ENCODE measurements at places on chromosomes 3 and 15.
A peak's percentile ranks its signal among the peaks of the same experiment; 100 is the strongest.

GRCh38 chr3:142007710-142008399 lies 131.4 kb downstream of the ATP1B3 start:
- no peak for DNase-seq
- H3K4me1 ChIP-seq, result peaks cover 7% of the 10 kb centered on the region
- no peaks in the 10 kb centered on the region for H3K27me3 ChIP-seq

- H3K27ac ChIP-seq, result no peak overlapping the region
- H3K27me3 ChIP-seq, result no peaks in the 10 kb centered on the region
- DNase-seq, result no peak
- no peaks in the 10 kb centered on the region for H3K36me3 ChIP-seq
Measured at GRCh38 chr3:137335478-137335877, 377.7 kb downstream of the IL20RB start.

- H3K4me1 ChIP-seq, result peaks cover 3% of the 10 kb centered on the region
- DNase-seq, result no peak
- no peaks in the 10 kb centered on the region for H3K36me3 ChIP-seq
- H3K27ac ChIP-seq, result no peak overlapping the region
- H3K27me3 ChIP-seq, result no peaks in the 10 kb centered on the region
- H3K4me3 ChIP-seq, result peak overlapping the region; percentile 35
Measured at GRCh38 chr3:149717391-149718056, 34.8 kb downstream of the COMMD2 start.

- H3K4me1 ChIP-seq, result peaks cover 62% of the 10 kb centered on the region
- H3K27me3 ChIP-seq, result no peaks in the 10 kb centered on the region
- peak overlapping the region; percentile 89 for H3K27ac ChIP-seq
- H3K36me3 ChIP-seq, result peaks cover 24% of the 10 kb centered on the region
- no peak overlapping the region for H3K4me3 ChIP-seq
Measured at GRCh38 chr3:37511463-37511920, 337.1 kb upstream of the LRRFIP2 start.

- H3K36me3 ChIP-seq, result no peaks in the 10 kb centered on the region
- H3K4me3 ChIP-seq, result no peak overlapping the region
- peaks cover 3% of the 10 kb centered on the region for H3K4me1 ChIP-seq
- no peaks in the 10 kb centered on the region for H3K27me3 ChIP-seq
- H3K27ac ChIP-seq, result no peak overlapping the region
Measured at GRCh38 chr15:91289324-91289723, 189.3 kb downstream of the SV2B start.

DNA sequence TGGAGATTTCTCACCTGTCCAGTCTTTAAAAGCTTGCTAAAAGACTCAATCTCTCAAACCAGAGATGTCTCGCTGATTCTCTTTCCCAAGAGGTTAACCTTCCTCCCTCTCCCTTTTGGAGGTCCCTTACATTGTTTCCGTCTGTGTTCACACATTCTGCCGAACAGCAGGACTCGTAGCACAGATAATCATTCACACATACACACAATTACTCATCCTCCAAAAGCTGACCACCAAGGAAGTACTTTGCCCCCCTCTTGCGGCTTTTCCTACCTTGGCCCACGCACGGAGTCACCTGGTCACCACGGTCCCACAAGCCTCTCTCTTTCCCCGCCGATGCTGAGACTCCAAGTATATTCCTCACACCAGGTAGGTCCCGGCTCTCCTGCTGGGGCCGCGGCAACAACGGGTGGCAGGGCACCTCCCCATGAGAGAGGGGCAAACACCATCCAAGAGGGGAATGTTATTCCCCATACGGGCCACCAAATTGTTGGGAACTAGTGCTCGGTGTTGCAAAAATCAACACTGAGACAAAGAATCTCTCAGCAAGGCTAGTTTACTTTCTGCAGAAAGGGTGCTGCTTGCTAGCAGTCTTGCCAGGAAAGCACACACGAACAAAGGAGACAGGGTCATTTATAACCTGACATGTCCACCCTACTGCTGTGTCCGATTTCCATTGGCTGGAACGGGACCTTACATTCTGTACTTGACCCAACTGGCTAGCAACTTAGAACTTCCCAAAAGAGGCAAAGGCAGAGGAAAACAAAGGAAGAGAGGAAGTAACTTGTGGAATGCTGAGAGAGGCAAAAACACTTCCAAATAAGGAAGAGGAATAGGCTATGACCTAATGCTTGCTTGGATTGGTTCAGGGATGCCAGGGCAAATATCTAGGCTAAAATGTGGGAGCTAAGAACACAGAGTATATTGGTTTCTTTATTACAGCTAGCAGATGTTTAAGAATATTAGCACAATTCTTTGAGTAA lies 102.1 kb upstream of the NECTIN3 start:
- H3K36me3 ChIP-seq, result no peaks in the 10 kb centered on the region
- H3K27ac ChIP-seq, result no peak overlapping the region
- no peak for DNase-seq
- no peaks in the 10 kb centered on the region for H3K4me1 ChIP-seq

GRCh38 chr3:39766433-39766832 lies 43.0 kb upstream of the MYRIP start:
- no peaks in the 10 kb centered on the region for H3K4me1 ChIP-seq
- H3K27me3 ChIP-seq, result no peaks in the 10 kb centered on the region
- H3K27ac ChIP-seq, result no peak overlapping the region
- DNase-seq, result no peak
- no peaks in the 10 kb centered on the region for H3K36me3 ChIP-seq
- H3K4me3 ChIP-seq, result no peak overlapping the region

- no peaks in the 10 kb centered on the region for H3K36me3 ChIP-seq
- H3K27ac ChIP-seq, result no peak overlapping the region
- no peak for DNase-seq
- no peaks in the 10 kb centered on the region for H3K27me3 ChIP-seq
- no peaks in the 10 kb centered on the region for H3K4me1 ChIP-seq
- no peak overlapping the region for H3K4me3 ChIP-seq
Measured at GRCh38 chr15:101773496-101774100, 29.7 kb upstream of the OR4F6 start.

DNA sequence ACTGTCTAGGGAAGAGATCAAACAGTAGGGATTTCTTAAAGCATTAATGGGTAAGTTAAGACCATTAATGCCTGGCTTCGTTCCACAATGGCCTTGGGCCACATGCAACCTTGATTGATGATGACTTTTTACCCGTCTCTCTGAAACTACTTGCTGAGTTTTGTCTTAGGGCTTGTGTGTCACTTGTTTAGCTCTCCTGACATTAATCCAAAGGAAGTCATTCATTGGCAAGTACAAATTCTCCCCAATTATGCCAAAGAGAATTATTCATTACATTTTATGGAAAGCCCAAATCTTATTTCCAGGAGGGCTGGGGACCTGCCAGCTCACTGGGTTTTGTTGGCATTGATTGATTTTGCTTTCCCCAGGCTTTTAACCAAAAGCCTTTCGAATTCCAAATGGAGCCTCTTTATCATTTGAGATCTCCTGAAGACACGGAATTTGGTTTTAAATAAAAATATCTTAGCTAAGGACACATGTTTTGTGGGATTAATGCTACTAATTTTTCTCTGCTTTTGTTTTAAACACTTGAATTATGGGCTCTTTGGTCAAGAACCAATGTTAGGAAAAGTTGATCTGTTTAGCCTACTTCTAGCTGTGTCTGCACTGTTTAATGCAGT lies 40.7 kb downstream of the SERPINI1 start:
- no peak overlapping the region for H3K27ac ChIP-seq
- no peaks in the 10 kb centered on the region for H3K27me3 ChIP-seq
- DNase-seq, result no peak
- no peaks in the 10 kb centered on the region for H3K36me3 ChIP-seq
- no peak overlapping the region for H3K4me3 ChIP-seq

GRCh38 chr3:15556512-15556911 lies 35.0 kb upstream of the COLQ start:
- no peaks in the 10 kb centered on the region for H3K27me3 ChIP-seq
- peaks cover 21% of the 10 kb centered on the region for H3K36me3 ChIP-seq
- no peak for DNase-seq
- H3K27ac ChIP-seq, result no peak overlapping the region
- no peak overlapping the region for H3K4me3 ChIP-seq

DNA sequence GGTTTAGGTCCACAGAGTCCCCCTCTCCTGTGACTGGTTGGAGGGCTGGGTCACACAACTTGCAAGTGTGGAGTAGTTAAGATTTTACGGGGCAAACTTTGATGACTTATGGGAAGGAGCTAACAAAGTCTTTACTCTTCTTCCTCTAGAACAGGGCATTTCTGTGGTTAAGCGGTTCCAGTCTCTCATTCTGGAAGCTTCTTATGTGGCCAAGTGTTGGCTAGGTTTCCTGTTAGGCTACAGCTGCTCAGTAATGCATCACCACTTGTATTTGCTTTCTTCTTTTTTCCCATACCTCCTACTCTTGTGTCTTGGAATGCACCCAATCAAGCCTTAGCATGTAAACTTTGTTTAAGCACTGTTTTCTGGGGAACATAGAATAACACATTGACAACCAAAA lies 100.6 kb upstream of the PLAAT1 start:
- H3K27ac ChIP-seq, result no peak overlapping the region
- peaks cover under 1% of the 10 kb centered on the region for H3K4me1 ChIP-seq
- no peaks in the 10 kb centered on the region for H3K27me3 ChIP-seq

- H3K4me3 ChIP-seq, result no peak overlapping the region
- no peaks in the 10 kb centered on the region for H3K27me3 ChIP-seq
- H3K4me1 ChIP-seq, result peaks cover 13% of the 10 kb centered on the region
Measured at GRCh38 chr3:99706410-99706809, 68.0 kb downstream of the COL8A1 start.

GRCh38 chr3:114758831-114759699 lies 388.0 kb downstream of the ZBTB20 start:
- peak overlapping the region; percentile 51 for H3K4me3 ChIP-seq
- no peak for DNase-seq
- H3K27ac ChIP-seq, result peak overlapping the region; percentile 55
- H3K4me1 ChIP-seq, result peaks cover 23% of the 10 kb centered on the region

DNA sequence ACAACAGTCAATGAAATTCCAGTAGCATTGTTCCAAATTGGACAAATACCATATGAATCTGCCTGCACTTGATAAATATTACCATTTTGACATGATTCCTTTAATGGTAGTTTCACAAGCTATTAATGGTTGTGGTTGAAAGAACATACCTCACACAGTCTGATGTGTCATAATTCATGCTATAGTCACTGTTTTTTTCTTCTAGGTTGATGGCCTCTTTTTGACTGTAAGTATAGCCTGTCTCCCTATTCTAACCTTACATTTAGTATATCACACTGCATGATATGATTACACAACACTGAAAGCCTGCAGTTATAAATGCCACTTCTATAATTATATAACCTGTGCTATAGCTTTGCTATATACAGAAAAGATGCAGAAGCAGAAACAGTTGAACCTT lies 834.1 kb downstream of the NSUN3 start:
- H3K4me1 ChIP-seq, result no peaks in the 10 kb centered on the region
- H3K4me3 ChIP-seq, result no peak overlapping the region
- H3K36me3 ChIP-seq, result no peaks in the 10 kb centered on the region
- no peaks in the 10 kb centered on the region for H3K27me3 ChIP-seq
- no peak overlapping the region for H3K27ac ChIP-seq
- DNase-seq, result no peak

GRCh38 chr3:134445636-134446035 lies 40.1 kb downstream of the ANAPC13 start:
- H3K27ac ChIP-seq, result peak overlapping the region; percentile 57
- H3K27me3 ChIP-seq, result no peaks in the 10 kb centered on the region
- H3K36me3 ChIP-seq, result no peaks in the 10 kb centered on the region
- H3K4me3 ChIP-seq, result no peak overlapping the region
- H3K4me1 ChIP-seq, result peaks cover 33% of the 10 kb centered on the region

- no peaks in the 10 kb centered on the region for H3K4me1 ChIP-seq
- peaks cover 100% of the 10 kb centered on the region for H3K36me3 ChIP-seq
- H3K27ac ChIP-seq, result no peak overlapping the region
- no peaks in the 10 kb centered on the region for H3K27me3 ChIP-seq
- no peak for DNase-seq
- no peak overlapping the region for H3K4me3 ChIP-seq
Measured at GRCh38 chr15:70055601-70056051, 42.1 kb downstream of the TLE3 start.

DNA sequence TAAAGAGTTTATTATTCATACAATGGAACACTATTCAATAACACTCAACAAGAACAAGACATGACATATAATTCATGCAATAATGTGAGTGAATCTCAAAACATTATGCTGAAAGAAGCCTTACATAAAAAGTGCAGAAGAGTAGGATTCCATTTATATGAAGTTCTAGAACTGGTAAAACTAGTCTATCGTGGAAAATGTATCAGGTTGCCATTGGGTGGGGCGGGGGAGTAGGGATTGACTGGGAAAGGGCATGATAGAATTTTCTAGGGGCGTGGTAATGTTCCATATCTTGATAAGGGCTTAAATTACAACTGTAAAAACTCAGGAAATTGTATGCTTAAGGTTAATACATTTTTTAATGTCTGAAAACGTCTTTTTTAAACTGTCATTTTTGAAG lies 247.9 kb downstream of the SATB1 start:
- no peaks in the 10 kb centered on the region for H3K36me3 ChIP-seq
- no peak overlapping the region for H3K4me3 ChIP-seq
- H3K4me1 ChIP-seq, result no peaks in the 10 kb centered on the region
- no peaks in the 10 kb centered on the region for H3K27me3 ChIP-seq

GRCh38 chr3:124229420-124229819 lies 237.5 kb upstream of the ROPN1 start:
- no peaks in the 10 kb centered on the region for H3K27me3 ChIP-seq
- peaks cover 21% of the 10 kb centered on the region for H3K4me1 ChIP-seq
- no peak overlapping the region for H3K27ac ChIP-seq
- H3K36me3 ChIP-seq, result peaks cover 10% of the 10 kb centered on the region

- H3K27ac ChIP-seq, result peak overlapping the region; percentile 87
- H3K4me3 ChIP-seq, result peak overlapping the region; percentile 56
- no peaks in the 10 kb centered on the region for H3K27me3 ChIP-seq
- peaks cover 41% of the 10 kb centered on the region for H3K4me1 ChIP-seq
Measured at GRCh38 chr15:89018207-89018606, 70.0 kb upstream of the ABHD2 start.

GRCh38 chr3:104396974-104397669 lies 969.6 kb upstream of the ALCAM start:
- H3K27me3 ChIP-seq, result no peaks in the 10 kb centered on the region
- H3K36me3 ChIP-seq, result no peaks in the 10 kb centered on the region
- H3K27ac ChIP-seq, result no peak overlapping the region
- H3K4me1 ChIP-seq, result no peaks in the 10 kb centered on the region

DNA sequence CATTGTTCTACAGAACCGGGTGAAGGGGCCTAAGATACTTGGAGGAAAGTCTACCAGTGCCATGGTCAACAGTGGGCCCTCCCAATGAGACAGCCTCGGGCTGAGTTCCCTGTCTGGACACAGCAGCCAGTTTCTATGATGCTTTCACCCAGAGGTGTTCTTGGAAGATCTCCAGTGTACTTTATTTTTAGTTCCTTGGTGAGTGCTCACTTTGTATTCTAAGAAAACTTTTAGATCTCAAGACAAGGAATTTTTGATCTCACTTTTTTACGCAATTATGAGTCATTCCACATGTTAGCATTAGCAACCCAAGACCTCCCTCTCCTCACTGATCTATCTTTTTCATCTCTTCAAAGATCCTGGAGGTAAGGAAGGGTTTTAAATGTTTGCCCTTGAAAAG lies 287.7 kb downstream of the RORA start:
- H3K4me1 ChIP-seq, result peaks cover 26% of the 10 kb centered on the region
- H3K27me3 ChIP-seq, result no peaks in the 10 kb centered on the region
- no peak for DNase-seq
- no peak overlapping the region for H3K4me3 ChIP-seq
- no peak overlapping the region for H3K27ac ChIP-seq

GRCh38 chr3:27880969-27881892 lies 159.1 kb upstream of the EOMES start:
- no peak overlapping the region for H3K4me3 ChIP-seq
- no peak for DNase-seq
- no peaks in the 10 kb centered on the region for H3K4me1 ChIP-seq
- H3K27ac ChIP-seq, result no peak overlapping the region
